ENCODE measurements at places on chromosomes 5 and 9.

DNA sequence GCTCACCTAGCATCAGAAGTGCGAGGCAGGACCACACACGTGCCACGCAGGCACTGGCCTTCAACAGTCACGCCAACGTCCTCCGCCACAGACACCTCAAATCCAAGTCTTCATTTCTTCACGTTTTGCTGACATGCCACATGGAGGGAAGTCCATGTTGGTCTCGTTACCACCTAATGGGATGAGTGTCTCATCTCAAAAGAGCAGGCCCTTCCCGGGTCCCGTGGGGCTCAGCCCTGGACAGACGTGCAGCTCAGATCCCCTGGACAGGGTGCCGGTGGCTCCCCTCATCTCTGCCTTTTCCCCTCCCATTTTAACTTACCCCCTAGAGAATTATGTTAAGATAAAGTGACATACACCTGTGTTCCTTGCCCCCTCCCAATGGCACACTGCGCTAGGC, 76.8 kb downstream of the MRPL36 start:
- no peak for DNase-seq

GRCh38 chr9:128683340-128684064, 5.5 kb upstream of the SET start:
- no peak for DNase-seq

DNA sequence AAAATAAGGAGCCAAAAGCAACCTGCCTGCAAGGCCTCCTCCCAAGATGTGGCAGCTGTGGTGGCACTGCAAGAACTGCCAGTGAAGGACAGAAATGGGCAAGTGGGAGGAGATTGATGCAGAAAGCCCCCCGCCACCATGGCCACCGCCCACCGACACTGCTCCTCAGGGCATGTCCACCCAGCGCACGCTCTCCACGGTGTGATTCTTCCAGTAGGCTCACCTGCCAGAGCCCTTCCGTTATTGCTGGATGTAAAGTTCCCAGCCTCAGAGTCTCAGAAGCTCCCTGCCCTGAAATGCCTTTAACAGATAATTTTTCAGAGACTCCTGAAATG, 155.2 kb upstream of the PHYKPL start:
- DNase-seq: no peak

DNA sequence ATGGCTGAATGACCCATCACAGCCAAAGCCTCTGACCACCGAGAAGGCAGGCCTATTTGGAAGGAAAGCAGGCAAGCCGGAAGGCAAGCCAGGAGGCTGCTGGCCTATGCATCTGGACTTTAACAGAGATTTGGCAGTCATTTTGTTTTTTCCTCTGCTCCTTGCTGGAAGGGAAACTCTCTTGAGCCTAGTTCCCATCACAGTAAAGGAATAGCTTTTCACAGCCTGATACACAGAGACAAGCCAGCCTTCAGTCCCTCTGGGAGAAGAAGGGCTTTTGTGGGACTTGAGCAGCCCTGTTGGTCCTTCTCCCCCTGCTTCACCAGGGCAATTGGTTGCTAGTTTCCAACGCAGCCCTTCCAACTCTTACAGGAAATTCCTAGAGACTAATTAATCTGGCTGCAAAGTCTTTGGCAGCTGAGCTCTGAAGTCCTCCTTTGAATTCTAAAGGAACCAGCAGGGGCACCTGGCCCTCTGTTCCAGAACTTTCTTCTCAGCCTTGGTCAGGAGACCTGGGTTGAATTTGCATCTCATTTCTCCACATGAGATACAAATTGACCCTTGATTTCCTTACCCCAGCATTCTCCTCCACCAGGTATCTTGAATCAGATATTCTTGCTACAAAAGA, 157.3 kb upstream of the EPB41L4A start:
- DNase-seq: no peak

All from DMS 273 treated with DMSO at 0.1 percent for 48 hours (cell line).